ENCODE measurements at places on chromosomes 2 and 18.

GRCh38 chr18:7319161-7319560 is 88.3 kb downstream of the LRRC30 start:
- DNase-seq = no peak

DNA sequence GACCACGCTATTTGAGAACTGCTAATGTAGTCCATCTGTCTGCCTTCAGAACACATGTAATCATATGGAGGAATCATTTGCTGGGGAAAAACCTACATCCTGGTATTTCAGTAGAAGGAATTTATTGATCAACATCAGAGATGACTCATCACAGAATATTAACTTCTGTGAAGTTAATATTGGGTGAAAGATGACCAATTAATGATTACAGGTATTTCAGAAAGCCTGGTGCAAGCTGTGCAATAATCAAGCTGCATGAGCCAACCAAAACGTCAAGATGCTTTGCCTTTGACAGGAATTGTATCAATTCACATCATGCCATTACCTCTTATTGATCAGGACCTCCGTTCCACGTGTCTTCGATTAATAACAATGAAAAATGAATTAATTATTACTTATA is 9.4 kb upstream of the SPATS2L start:
- DNase-seq = no peak

DNA sequence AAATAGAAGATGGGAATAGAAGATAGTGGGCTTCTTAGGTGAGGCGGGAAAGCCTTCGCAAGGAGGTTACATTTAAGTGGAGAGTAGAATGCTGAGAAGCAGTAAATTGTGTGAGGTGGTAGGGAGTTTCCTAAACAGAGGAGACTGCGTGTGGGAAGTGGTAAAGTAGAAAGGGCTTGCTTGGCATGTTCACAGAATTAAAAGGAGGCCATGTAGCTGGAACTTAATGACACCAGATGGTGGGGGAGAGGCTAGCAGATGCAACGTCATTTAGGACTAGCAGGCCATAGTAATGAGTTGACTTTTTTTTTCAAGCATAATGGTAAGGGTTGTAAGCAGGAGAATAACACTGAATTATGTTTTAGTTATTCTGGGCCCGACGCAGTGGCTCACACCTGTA is 13.0 kb upstream of the RTN4 start:
- DNase-seq = no peak

GRCh38 chr2:209381091-209381490 is 42.8 kb upstream of the MAP2 start:
- no peak for DNase-seq

GRCh38 chr18:73047688-73048087 is 179.9 kb upstream of the NETO1 start:
- no peak for DNase-seq

GRCh38 chr18:2905854-2906703 is 59.3 kb downstream of the EMILIN2 start:
- peak; percentile 49 for DNase-seq
